Osteocyte (in vitro differentiated cells): ENCODE measurements at places on chromosomes 5 and 9. TPM values are rescaled to one million over a fixed set of nuclear protein-coding genes. Genes with fewer than 3 reads are reported as not detected.

DNA sequence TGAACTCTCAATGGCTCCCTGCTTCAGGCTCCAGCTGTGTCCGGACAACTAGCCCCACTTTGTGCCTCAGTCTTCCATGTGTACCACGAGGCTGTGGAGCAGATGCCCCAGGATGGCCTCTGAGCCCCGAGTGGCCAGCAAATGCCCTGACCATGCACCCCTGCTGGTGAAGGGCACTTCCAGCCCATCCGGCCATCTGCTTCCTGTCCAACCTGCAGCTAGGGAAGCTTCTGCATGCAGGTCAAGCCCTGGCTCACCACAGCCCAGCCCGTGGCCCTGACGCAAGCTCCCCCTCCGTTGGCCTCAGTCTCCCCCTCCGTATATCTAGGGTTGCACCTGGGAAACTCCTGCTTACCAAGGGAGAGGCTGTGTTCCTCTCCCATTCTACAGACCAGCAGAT is 4.8 kb downstream of the NINJ1 start:
- DNase-seq = no peak

DNA sequence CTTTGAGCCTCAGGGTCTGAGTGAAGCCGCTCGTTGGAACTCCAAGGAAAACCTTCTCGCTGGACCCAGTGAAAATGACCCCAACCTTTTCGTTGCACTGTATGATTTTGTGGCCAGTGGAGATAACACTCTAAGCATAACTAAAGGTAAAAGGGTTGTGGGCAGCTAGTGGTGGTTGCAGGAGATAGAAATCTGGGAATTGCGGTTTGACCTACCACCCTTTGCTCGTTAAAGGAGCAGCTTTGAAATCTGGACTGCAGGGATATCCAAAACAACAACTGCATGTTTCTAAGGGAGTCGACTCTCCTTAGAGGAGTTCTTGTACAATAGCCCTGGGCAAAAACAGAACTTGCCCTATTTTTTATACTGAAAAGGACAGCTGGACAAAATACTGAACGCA is 19.0 kb downstream of the ABL1 start:
- no peak for DNase-seq

GRCh38 chr9:35732800-35733541 is 505 bp downstream of the CREB3 start:
- DNase-seq = no peak

- DNase-seq = no peak
Measured at GRCh38 chr9:120324996-120325642, 254.8 kb downstream of the CDK5RAP2 start.

DNA sequence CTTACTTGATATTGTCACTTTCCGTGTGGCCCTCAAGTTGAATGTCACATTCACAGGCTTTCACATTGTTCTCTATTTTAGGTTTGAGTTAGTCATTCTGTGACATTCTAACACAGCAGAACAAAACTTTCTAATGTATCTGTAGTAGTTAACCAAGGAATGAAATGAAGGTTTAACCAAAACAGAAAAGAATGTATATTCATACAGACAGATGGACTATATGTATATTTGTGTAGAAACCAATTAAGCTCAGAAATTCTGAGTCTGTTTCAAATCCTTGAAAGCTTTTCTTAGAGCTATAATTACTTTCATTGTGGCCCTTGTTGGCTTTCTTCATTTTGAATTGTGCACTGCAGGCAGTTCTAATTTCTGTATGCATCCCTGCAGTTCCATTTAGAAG is 654.7 kb downstream of the LRRC70 start:
- no peak for DNase-seq

- DNase-seq = peak; percentile 80
Measured at GRCh38 chr5:77957-78804, 13.8 kb upstream of the PLEKHG4B start.

DNA sequence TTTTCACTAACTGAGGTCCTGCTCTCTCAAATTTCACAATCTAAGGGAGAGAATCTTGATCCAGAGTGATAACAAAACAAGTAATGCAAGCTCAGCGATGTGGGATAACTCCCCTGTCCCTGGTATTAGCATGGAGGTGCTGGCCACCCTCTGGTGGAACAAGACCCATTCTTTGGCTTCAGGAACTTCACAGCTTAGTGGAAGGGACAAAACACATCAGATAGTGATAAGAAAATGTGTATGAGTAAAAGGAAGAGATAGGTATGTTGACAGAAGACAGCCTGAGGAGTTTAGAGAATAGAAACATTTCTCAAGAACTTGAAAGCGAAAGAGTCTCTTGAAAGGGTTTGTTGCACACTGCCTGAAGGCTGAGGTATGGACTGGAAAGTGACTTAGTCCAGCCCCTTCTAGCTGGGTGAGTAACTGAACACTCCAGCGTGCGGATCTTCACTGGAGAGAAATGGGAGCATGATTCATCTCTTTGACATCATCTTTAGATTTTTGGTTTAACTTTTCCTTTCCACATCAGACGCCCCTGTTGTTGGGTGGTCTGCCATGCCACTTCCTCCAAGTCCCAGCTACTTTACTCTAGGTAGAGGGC is 25.4 kb upstream of the ZSWIM6 start:
- DNase-seq = no peak

GRCh38 chr9:108241384-108242073 is 614.3 kb downstream of the ACTL7B start:
- DNase-seq = no peak

DNA sequence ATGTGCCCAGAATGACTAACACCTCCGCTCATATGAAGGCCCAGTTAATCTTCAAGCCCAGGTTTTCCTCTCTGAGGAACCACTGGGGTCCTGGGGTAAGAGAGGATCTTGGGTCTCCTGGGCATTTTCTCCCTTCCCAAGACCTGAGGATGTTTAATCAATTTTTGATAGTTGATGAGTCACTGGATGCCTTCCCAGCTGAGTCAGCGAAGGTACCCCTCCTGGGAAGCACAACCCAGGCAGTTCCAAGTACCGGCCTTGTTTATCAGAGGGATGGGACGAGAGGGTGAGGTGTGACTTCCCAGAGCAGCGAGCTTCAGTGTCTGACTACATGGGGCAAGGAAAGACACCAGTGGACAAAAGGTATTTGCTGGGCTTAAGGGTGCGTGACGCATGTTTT is 119.6 kb upstream of the IL12B start:
- DNase-seq = no peak

- DNase-seq = no peak
Measured at GRCh38 chr5:87438231-87438630, 25.5 kb upstream of the CCNH start.

- DNase-seq = no peak
Measured at GRCh38 chr9:137486141-137486490, 27.0 kb upstream of the NSMF start.

- DNase-seq = no peak
Measured at GRCh38 chr9:128011071-128011817, 30.5 kb upstream of the EEIG1 start.

DNA sequence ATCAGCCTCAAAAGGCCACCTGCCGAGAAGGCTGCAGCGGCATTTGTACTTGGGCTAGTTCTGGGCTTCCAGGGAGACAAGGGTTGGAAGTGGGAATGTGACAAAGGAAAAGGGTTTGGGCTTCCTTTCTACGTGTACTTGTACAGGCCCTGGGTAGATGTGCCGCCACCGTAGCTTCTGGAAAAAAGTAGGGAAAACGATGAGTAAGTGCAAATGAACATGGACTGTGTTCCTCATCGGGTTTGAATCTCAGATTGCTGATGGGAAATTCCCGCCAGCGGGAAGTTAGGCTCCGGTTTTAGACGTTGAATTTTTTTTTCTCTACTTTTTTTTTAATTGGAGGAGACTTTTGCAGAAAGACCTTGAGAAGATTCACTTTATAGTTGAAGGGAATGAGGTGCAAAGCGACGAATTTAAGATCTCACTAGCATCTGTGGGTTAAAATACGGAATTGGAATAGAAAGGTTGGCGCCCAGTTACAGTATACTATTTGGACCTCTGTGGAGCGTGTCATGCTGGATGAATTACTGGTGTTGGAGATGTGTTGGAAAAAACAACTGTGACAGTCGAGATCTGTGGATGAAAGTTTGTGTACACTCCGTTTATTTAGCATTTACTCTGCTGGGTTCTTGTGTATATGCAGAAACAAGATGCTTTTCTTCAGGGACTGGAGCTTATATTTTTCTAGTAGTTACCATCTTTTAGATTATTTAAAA is 1.2 kb downstream of the G3BP1 start:
- DNase-seq = no peak

GRCh38 chr9:98610211-98610610 is 98.5 kb downstream of the GABBR2 start:
- DNase-seq = no peak

- DNase-seq = no peak
Measured at GRCh38 chr9:133844881-133845410, 106.8 kb upstream of the SARDH start.

- no peak for DNase-seq
Measured at GRCh38 chr5:123207081-123207537, 118.1 kb downstream of the PRDM6 start.

DNA sequence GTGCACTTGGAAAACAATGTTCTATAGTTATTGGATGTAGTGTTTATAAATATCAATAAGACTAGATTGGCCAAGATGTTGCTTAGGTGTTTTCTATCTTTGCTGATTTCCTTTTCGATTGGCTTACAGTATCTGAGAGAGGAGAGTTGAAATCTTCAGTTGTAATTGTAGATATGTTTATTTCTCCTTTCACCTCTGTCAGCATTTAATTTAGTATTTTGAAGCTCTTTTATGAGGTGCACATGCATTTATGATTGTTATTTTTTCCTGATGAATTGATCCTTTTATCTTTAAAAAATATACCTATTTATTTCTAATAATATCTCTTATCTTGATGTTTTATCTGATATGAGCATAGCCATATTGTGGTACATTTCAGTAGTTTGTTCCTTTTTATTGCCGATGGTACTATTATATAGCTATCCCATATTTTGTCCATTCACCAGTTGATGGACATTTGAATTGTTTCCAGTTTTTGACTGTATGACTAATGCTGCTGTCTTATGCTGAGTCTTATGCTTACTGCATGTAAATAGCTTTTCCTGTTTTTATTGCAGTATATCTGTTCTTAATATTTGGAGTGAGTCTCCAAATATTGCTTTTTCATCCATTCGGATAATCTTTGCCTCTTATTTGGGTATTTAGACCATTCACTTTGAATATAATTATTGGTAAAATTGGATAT is 34.7 kb downstream of the ERCC6L2 start:
- DNase-seq = no peak

GRCh38 chr5:68533051-68533450 is 317.5 kb downstream of the PIK3R1 start:
- DNase-seq = no peak

DNA sequence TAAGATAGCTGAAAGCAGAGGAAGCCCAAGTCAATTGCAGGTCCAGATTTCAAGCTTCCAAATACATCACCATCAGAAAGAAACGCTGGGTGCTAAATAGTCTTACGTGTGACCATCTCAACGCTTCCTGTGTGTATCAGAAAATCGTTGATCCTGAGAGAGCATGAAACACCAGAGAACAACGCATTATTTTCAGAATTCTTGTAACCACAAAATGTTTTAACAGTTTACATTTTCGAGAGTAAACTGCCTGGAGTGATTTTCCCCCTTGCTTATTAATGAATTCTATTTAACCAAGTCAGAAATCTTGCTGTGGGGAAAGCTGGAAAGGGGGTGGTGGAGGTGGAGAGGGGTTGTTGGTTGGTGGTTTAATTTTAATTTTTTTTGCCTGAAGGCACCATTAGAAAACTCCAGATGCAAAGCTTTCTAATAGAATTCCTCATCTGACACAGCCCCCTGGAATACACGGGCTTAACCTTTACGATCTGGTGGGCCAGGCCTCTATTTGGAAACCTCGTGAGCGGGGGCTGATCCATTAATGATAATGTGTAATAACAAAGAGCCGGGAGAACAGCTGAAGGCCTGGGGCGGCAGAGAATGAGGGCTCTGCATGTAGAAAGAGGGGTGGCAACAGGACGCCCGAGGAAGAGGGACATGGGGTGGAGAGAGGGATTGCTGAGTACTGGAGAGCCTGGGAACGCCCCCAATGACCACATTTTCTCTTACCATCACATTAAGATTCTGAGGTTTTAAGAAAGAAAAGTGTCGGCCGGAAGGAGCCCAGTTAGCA is 124.5 kb upstream of the NFIB start:
- DNase-seq = no peak

- DNase-seq = peak; percentile 92
Measured at GRCh38 chr9:125374443-125375309, 113.0 kb downstream of the GAPVD1 start.

- peak; percentile 90 for DNase-seq
Measured at GRCh38 chr9:124297551-124297901, 39.8 kb downstream of the NEK6 start.

DNA sequence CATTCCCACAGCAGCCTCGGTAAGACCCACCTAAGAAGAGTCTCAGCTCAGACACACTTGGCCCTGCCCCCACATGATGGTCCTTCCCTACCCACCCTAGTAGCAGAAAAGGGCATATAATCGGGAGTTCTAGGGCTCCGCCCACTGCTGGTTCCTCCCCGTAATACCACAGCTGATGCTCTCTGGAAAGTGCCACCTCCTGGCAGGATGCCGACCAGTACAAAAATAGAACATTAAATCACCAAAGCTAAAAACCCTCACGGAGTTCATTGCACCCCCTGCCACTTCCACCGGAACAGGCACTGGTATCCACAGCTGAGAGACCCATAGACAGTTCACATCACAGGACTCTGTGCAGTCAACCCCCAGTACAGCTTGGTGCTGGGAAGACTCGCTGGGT is 271.3 kb downstream of the KIAA0825 start:
- DNase-seq = no peak

Gene SLC35D2
- total RNA-seq = 18.3 and 20.2 TPM in 2 replicates

Gene CD274
- 0.31 and 0.43 TPM in 2 replicates for total RNA-seq

Gene FBP2
- total RNA-seq = not detected in 2 replicates

Gene TRIM36
- total RNA-seq = 11.1 and 13.3 TPM in 2 replicates

Gene IFNB1
- not detected in 2 replicates for total RNA-seq

Gene C9orf153
- 0.40 TPM in 1 of 2 replicates, not detected in the other for total RNA-seq

Gene TLX3
- not detected in 2 replicates for total RNA-seq

Gene SPINK9
- not detected in 2 replicates for total RNA-seq

Gene IRX2
- 17.1 and 17.5 TPM in 2 replicates for total RNA-seq

Gene JMY
- 19.1 and 19.5 TPM in 2 replicates for total RNA-seq

Gene SPIN1
- 115 and 121 TPM in 2 replicates for total RNA-seq

Gene GNA14
- not detected in 2 replicates for total RNA-seq
